ENCODE measurements at places on chromosomes 4 and X.
A peak's percentile ranks its signal among the peaks of the same experiment; 100 is the strongest.

DNA sequence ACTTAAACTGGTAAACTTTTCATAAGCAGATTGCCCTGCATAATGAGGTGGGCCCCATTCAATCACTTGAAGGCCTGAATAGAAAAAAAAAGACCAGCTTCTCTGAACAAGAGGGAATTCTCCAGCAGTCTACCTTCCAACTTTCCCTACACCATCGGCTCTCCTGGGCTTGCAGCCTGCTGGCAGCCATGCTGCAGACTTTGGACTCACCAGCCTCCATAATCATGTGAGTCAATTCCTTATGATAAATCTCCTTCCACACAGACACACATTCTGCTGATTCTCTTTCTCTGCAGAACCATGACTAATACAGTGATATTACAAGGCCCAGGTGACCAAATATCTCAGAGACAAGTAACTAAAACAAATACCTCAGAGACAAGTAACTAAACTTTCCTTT, 113.8 kb upstream of the WDR17 start:
- no peak for DNase-seq

DNA sequence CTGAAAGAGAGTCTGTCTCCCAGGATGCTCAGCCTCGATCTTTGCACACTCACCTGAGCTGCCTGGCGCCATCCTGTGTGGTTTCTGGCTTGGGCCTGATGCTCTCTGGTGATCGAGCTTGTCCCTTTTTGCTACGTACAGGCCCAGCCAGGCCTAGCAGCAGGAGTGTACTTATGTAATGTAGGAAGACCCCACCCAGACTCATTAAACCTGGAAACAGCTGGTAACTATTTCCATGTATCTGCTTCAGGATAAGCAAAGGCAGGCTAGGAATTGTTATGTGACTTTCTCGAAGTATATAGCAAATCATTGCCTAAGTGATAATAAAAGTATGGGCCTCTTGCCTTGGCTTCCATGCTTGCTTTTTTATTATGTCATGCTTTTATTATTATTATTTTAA, 18.6 kb upstream of the ARSJ start:
- no peak for DNase-seq

DNA sequence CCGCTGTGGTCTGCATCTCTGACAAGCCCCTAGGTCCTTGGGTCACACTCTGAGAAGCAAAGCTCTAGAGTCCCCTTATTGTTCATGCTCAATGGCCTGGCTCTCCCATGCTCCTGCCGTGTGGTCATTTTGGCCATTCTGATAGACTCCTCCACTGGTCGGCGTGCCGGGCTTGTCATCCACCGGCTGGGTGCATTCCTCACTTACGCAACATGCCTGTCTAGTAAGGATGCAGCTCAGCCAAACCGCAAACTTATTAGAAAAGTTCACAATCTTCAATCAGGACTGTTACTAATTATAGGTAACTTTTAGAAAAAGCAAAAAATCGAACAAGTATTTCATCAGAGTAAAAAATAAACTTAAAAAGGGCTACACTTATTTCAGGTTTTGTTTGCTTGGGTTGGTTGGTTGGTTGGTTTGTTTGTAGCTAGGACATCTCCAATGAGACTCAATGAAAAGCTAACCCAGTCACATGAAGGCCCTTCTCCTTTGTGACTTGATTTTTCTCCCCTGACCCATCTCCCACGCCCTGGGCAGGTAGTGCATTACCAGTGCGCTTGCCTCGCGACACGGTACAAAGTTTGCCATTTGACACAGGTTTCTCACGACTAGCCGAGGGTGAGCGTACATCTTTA, 41.0 kb downstream of the IRF2 start:
- no peak for DNase-seq

- DNase-seq, result no peak
These were observed 1.4 kb upstream of the FNIP2 start for GRCh38 chr4:158767451-158767850.

DNA sequence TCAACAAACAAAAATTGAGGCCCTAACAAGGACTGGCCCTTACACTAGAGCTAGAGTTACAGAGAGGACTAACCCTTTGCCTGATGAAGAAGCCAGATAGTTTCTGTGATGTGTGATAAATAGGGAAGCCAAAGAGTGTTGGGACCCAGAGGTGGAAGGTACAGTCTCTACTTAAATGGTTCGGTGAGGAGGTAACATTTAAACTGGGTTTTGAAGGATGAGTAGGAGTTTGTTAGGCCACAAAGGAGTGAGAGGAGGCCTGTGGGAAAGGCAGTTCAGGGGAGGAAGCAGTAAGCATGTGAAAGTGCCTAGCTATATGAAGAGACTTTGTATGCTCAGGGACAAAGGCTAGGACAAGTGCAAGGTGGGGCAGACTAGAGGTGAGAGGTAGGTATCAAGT, 23.8 kb upstream of the LIMCH1 start:
- DNase-seq, result no peak

DNA sequence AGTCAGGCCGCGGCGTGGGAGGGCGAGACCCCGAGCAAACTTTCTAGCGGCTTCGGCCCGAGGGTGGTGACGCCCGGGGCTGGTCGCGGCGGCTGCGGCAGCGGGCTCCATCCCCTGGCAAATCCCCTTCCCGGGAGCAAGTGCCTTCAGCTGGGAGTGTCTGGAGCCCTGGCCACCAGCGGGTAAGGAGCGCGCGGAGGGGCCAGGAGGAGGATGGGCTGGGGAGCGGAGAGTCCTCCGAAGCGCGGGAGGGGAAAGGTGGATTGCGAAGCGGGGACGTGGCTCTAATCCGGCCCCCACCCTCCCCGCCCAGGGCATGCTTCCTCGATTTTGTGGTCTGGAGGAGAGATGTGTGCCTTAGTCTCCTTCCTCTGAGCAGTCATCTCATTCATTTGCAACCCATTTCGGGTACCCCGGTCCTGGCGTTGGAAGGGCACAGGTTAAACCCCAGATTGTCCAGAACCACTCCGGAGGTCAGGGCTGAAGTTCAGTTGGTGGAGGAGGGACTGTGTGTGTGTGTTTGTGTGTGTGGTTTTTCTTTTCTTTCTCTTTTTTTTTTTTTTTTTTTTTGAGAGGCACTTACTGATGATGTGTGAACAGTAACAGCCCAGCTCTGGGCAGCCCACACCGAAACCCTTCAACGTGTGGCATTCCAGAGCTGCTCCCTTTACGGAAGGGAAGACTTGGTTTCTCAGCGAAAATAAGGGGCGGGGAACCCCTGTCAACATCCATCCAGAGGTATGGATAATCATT, 516 bp downstream of the SGMS2 start:
- no peak for DNase-seq

- DNase-seq, result peak; percentile 14
These were observed 79.6 kb downstream of the COMMD8 start for GRCh38 chr4:47383829-47384427.

DNA sequence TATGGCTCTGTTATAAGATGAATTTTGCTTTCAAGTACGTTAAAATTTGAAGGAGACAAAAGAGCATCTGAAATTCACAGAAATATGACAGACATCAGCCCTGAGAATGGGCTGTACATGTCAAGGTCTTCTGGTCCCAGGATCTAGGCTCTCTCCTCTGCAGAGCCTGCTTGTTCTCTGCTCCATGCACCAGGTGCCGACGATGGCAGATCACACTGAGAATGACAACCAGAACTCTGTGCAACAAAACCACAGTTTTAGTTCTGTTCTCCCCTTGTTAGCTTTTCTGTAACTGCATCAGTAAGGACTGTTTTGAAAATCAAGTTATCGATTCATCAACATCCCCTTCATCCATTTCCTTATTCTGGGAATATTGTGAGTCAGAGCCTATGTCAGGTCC, 30.9 kb upstream of the LGI2 start:
- no peak for DNase-seq

GRCh38 chr4:14059006-14059405, 431.5 kb upstream of the BOD1L1 start:
- no peak for DNase-seq

DNA sequence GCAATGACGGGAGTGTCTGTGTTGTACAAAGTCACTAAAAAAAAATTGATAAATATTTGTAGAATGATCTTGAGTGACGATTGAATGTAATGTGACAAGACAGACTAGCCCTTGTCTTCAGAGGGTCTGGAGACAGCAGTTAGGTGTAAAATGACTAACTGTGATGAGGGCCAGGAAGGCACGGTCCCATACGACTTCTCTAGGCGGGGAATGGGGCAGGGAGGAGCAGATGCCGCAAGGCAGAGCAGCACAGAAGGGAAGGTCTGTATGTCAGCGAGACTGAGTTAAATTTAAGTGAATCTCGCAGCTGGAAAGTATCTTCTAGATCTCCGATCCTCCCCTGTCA, 405 bp downstream of the CENPE start:
- DNase-seq, result no peak

DNA sequence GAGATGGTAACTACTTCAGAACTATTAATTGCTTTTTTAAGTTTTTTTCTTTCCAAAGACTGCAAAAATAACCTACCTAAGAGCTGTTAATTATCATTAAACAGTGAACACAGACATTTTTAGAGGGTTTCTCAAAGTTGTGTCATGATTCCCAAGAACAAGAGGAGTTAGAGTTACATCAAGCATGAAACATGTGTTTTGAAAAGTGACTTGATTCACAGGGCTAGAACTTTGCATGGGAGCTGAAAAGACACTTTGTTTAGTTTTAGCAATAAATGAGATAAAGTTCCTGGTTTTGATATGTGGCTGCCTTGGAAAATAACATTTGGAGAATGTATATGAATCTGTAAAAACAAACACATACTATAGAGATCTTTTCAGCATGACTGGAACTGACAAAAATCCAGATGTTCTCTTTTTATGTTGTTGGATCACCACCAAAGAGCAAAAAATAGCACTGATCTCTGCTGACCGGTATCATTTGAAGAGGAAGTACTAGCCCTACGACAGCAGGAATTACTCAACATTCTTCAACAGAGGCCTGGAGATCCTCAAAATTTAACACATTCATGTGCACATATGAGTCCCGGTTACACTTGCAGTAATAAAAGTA, 173.0 kb upstream of the PCDH18 start:
- peak; percentile 83 for DNase-seq

- DNase-seq, result no peak
These were observed 37.5 kb upstream of the MAOA start for GRCh38 chrX:43618366-43619205.

DNA sequence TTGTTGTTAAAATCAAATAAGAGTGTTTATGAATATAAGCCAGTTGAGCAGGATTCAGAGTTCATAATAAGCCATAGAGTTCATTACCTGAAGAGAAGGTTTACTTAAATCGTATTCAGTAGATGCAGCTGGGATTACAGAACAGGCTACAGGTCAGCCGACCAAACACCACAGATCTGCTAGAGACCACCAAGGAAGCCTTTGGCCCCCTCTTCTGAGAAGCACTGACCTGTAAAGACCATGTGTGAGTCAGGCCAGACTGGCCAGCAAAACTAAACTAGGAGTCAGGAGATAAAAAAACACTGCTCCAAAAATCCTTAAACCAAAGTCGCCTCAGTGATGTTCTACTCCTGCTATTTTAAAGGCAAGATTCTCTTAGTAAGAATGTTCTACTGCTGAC, 1125.5 kb downstream of the FAT4 start:
- DNase-seq, result no peak

GRCh38 chr4:172945611-172946010, 223.0 kb upstream of the GALNT7 start:
- DNase-seq, result no peak

DNA sequence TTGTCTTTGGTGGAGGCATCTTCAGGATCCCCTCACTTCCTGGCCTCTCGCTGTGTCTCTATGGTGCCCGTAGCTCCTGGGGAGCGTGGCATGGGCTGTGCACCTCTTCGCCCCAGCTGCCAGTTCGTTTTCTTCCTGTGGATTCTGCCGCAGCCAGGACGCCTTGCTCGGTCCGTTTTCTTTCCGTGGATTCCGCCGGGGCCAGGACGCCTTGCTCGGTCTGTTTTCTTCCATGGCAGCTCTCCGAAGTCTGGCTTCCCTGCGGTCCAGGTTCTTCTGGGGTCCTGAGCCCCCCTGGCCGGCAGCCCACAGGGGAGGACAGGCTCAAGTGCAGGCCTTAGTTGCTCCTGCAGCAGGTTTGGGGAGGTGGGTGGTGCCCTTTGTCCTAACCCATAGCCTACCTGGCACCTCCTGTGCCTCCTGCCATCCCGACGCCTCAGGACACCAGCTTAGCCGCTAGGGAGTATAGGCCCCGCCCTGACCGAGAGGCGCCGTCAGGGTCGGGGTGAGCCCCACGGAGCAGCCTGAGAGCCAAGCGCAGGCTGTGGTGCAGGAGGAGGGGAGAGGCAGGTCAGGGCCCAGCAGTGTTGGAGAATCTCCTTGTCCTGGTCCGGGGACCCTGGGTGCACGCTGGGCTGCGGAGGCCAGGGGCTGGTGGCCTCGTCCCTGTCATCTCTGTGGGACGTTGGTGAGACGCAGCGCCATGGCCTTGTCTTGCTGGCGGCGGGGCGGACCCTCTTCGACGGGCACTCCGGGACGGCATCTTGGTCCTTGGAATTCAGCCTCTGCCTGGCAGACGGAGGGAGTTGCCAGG, 27.1 kb downstream of the UVSSA start:
- DNase-seq, result no peak

- no peak for DNase-seq
These were observed 232.8 kb upstream of the HDX start for GRCh38 chrX:84735025-84735424.

GRCh38 chr4:77201343-77201742, 44.3 kb downstream of the CCNG2 start:
- no peak for DNase-seq

- DNase-seq, result no peak
These were observed 7.2 kb upstream of the ADD1 start for GRCh38 chr4:2836391-2836859.

DNA sequence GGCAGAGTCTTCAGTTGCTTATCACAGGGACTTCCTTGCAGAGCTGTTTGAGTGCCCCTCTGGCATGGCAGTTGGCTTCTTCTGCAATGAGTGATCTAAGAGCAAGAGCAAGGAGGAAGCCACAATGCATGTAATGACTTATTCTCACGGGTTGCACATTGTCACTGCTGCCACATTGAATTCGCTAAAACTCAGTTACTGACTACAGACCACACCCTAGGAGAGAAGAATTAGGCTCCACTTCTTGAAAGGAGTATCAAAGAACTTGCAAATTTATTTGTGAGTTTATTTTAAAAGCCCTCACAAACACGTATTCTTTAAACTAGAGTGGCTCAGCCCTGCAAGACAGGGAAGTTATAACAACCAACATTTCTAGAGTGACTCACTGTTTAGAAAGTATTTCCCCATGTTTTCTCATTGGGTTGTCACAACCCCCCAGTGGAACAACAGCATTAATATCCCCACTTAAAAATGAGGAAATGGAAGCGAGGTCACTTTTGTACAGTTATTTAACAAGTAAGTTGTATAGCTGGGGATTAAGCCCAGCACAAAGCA, 32.4 kb upstream of the RBPJ start:
- DNase-seq, result no peak

- no peak for DNase-seq
These were observed 849.7 kb upstream of the GRID2 start for GRCh38 chr4:91454111-91454510.

DNA sequence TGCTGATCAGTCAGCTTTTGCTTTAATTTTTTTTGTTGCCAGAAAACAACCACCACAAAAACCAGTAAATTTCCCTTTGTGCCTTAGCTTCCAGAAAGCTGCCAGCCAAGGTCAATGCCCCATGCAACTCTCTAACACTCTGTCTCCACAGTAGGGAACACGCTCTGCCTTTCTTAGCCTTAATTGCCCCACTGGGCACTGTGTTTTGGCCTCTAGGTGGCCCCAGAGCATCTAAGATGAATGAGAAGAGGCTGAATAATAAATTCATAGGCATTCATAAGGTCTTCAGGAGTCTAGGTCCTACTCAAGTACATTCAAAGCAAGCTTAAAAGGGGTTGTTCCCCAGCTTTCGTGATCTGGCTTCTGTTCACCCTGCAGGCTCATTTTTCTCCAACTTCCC, 57.7 kb upstream of the PASD1 start:
- no peak for DNase-seq

GRCh38 chrX:18377796-18378195, 23.3 kb upstream of the SCML2 start:
- DNase-seq, result no peak

GRCh38 chr4:169404960-169405359, 134.2 kb upstream of the SH3RF1 start:
- no peak for DNase-seq
